Large intestine (tissue), 12 donors: ENCODE measurements at places on chromosomes 12 and 14.
A peak's percentile ranks its signal among the peaks of the same experiment; 100 is the strongest.

DNA sequence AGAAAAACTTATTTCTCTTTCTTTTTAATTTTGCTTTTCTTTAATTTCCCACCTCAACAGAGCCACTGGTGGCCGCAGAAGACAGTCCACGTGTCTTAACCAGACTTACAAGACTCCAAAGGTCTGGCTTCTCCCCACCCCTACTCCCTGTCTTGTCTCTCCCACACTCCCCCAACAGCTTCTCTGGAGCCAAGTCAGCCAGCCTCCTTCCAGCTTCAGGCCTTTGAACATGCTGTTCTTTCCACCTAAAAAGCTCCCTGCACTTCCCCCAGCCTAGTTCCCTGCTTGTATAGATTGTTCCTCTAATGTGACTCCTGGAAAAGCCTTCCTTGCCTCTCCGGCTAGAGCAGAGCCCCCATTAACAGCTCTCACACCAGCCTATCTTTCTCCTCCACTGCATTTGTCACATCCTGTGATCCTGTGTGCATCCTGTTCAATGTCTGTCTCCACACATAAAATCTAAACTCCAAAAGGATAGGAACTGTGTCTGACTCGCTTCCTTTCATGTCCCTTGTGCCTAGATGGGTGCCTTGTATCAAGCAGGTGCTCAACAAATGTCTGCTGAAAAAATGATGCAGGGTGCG lies 7.8 kb upstream of the DYNLL1 start:
- DNase-seq: no peak

- no peak for DNase-seq
Observed at GRCh38 chr14:48456051-48456450, 780.6 kb upstream of the MDGA2 start.

DNA sequence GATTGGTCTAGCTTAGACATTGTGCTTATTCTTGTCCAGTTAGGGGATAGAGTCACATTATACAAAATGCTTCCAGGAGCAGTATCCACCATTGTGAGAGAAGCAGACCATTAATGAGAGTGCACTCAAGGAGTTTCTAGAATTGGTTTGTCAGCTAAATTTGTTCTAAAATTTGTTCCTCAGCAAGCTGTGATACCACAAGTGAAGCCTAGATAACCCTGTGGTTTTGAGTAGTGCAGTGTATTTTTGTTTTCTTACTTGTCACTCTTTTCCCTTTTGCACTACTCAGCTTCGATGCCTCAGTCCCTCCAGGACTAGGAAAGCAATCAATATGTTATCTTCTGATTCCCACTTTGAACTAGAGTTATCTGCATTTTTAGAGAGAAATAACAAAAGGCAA lies 42.5 kb upstream of the AKAP6 start:
- DNase-seq: no peak

GRCh38 chr12:126899926-126900792 lies 1366.8 kb upstream of the TMEM132C start:
- DNase-seq: no peak

GRCh38 chr12:48296586-48297282 lies 54.0 kb downstream of the ZNF641 start:
- DNase-seq: peak; percentile 89

DNA sequence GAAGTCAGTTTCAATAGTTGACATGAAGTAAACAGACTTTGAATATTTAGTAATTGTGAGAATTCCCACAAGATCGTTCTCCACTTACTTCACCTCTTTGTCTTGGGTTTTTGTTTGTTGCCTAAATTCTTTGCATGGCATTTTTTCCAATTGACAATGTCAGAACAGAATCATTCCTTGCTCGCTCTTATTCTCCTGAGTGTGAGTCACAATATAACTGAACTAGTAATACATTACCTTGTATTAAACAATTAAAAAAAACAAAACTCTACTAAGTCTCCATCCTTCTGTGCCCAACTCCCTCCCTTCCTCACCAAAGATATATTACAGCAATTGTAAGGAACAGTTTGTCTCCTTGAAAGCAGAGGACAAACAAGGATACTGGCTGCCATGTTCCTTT lies 638.8 kb upstream of the NOVA1 start:
- no peak for DNase-seq

DNA sequence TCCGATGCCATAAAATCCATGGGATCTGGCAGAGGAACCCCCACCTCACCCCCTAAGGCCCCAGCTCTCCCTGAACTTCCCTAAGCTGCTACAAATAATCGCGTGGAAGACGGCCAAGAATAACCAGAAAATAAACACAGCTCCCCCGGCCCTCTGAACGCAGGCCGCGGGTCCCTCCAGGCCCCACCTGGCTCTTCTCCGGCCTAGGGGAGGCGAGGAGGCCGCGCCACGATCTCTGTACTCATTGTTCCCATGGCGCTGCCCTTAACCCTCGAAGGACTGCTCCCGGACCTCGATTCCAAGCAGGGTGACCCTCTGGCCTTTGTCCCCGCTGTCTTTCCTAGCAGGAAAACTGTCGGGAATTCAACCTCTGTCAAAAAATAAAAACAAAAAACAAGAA lies 33.9 kb upstream of the TBX5 start:
- no peak for DNase-seq

GRCh38 chr12:6208130-6208529 lies 7.9 kb downstream of the CD9 start:
- DNase-seq: no peak

- no peak for DNase-seq
Observed at GRCh38 chr14:79690960-79691359, 520.3 kb downstream of the DIO2 start.

DNA sequence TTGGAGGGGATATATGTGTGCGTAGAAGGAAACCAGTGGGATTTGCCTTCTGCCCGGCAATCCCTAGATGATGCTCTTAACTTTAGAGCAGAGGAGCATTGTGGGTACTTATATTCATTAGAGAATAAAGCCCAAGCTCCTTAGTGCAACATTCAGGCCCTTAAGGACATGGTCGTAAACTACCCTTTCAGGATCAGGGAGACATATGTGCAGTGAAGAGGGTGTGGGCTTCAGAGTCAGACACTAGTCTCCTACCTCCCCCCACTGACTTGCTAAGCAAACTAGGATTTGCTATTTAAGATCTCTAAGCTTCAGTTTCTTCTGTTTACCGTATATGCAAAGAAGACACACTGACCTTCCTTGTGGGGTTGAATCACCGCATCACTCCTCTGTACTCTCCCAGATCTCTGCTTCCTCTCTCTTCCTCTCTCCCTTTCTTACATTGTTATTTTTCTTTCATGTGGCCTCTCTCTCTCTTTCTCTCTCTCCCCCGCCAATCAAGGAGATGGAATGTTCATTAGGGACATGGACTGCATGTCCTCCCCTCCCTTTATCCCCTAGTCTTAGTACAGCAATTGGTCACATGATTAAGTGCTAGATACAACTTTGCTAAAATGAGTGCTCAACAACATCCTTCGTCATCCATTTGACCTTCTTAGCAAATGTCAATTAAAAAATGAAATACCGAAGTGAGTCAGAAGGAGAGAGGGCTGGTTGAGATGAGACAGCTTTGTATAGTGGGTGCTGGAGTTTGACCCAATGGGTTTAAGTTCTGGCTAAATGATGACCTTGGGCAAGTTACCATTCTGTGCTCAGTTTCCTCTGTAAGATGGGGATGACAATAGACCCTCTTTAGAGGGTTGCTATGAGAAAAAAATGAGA lies 91.7 kb downstream of the TMX1 start:
- no peak for DNase-seq

DNA sequence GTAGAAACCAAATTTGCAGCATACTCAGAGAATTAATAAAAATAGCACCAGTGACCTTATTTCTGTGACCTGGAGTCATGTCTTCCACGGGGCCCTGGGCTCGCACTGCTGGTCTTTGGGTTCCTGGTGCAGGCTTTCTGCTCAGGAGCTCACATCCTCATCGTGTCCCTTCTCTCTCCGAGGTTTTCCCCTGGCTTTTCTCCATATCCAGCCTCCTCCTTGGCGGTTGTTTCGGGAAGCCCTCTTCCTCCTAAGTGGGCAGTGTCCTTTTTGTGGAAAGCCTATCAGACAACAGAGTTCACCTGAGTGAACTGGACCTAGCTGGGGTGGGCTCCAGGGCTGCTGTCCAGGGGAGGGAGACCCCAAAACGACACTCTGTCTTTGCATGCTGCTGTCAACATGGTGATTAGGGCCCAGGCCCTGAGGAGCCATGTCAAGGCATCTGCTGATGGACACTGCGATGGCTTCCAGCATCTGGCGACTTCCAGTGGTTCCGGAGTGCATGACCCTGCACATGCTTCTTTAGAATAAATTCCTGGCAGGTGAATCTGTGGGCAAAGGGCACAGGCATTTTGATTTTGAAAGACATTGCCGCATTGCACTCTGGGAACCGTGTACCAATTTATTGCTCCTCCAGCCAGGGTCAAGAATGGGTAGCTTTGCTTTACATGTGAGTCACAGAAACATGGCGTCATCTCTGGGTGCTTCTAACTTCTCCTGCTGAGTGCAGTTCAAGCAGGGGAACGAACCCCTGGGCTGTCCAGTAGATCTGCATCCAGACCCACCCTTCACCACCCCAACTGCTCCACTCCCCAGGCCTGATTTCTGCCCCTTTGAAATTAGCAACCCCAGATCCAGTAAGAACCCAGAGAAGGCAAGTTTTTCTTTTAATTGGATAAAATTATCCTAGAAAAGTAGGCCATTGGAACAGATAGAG lies 136.8 kb downstream of the ADGRD1 start:
- DNase-seq: peak; percentile 81

DNA sequence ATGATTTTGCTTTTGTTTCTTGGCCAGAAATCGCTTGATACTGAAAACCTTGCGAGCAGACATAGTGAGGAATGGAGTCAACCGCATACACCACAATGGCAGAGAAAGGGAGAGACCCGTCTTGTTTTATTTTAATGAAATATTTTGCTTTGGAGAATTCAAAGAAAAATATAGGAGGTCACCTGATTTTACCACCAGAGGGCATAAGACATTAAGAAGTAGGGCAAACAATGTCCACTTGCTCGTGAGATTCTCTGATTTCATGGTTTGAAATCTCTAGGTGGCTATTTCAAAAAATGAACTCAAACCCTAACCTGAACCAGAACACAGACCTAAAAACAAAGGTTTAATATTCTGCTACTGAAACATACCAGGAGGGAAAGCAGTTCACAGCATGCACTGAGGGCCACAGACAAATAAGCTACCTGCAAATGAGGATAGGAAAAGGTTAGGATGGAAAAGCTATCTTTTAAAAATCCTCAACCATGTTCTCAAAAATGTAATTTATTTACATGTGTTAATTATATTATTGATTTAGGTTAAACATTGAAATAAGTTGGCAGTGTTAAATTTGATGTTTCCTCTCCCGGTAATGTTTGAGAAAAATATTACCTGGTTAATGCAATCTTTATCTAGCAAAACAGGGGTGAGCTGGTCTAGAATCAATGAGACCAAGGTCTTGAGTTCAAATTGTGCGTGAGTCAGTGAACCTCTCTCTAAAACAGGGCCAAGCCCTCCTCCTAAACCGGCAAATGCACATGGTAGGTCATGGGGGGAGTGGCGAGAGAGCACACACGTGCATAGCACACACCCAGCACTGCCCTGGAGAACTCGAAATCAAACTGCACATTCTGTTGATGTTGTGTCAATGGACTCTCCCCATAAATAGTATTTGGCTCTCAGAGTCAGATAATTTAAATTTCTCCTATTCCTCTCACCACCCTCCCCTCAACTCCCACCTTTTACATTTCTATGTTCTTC lies 12.5 kb downstream of the IFNG-AS1 start:
- DNase-seq: no peak

DNA sequence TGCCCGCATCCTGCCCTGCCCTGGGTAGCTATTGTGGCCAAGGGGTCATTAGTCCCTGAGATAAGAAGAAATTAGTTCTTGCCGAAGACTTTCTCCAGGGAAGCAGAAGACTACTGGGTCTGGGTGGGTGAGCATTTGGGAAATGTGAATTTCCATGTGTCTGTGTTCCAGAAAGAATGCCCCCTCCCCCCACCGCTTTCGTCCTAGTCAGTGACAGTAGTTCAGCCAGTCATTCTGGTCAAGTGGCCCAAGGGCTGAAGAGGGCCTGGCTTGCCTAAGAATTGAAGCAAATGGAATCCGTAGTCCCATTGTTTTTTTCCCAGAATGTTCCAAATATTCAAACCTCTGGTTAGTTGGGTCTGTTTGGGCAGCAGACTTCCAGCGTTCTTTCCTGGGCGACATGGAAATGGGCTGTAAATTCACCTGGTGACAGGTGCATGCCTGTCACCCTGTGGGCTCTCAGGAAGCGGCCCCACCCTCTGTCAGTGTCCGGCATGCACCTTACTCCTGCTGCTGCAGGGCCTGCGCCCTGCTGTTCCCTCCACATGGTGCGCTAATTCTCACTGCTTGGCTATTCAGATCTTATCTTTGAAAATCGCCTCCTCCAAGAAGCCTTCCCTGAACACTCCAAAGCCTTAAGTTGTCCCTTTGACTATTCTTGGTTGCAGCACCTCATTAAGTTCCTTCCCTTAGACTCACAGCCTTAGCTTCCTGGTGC lies 1.4 kb upstream of the RFLNA start:
- no peak for DNase-seq

DNA sequence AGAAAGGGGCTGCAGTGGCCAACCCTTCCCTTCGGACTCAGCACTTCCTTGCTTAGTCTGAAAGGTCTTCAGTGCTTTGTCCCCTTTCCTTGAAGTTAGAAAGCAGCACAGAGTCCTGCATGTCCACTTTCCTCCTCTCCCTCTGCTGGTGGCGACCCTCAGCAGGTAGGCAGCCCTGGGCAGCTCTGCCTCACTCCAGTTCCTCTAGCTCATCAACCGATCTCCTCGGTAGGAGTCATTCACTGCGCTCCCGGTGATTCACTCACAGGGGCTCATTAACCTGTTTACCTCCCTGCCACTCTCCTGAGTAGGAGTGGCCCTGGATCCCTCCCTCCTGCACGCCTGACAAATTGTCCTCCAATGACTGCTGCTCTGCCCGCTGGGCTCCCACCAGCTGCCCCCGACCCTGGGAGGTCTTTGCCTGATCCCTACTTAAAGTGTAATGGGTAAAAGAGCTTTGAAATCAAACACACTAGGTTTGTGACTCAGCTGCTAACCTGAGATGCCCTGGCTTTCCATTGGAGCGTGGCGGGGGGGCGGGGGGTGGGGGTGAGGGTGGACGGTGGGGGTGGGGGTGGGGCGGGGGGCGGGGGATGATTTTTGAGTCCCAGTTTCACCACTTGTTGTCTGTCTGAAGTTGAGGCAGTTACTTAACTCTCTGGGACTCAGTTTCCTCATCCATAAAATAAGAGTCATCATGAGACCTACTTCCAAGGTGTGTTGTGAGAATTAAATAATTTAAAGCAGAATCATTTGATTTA lies 4.2 kb downstream of the SCNN1A start:
- DNase-seq: peak; percentile 89

GRCh38 chr12:110180591-110181005 lies 56.4 kb downstream of the IFT81 start:
- no peak for DNase-seq

DNA sequence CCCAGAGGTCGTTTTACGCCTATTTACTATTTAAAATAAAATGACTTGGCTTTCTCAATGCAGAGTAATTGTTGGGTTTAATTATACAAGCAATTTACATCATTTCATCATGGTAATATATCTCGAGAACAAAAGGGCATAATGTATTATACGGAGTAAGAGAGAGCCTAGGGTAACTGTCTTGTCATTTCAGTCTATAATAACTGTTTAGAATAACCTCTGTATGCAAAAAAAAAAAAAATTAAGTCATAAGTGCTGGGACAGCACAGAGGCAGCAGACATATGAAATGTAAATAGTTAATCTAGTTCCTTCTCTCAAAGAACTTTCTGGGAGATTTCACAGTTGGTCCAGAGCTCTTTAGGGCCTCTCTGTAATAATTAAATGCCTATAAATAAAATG lies 284.9 kb downstream of the TMTC2 start:
- DNase-seq: no peak
